ENCODE measurements at places on chromosomes 5 and 9.

DNA sequence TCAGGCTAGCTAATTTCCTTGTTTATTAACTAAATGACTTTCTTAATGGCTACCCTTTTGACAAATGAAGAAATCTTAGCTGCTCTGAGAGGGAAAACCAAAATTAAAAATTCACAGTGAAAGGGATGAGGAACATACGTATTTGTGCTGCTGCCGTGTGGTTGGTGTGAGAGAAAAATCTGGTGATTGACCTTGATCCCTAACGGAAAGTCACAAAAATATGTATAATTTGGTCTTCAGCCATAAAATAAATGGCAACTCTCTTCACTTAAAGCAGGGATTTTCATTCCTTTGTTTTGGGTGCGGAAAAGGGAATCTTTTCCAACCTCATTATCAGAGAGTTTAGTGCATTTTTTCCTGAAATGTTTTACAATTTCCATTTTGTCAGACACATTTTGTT is 40.4 kb downstream of the PAM start:
- DNase-seq, result no peak

GRCh38 chr5:147809830-147810666 is 21.4 kb downstream of the SPINK1 start:
- no peak for DNase-seq

- peak; percentile 43 for DNase-seq
Measured at GRCh38 chr9:137878146-137878941, 762 bp downstream of the CACNA1B start.

DNA sequence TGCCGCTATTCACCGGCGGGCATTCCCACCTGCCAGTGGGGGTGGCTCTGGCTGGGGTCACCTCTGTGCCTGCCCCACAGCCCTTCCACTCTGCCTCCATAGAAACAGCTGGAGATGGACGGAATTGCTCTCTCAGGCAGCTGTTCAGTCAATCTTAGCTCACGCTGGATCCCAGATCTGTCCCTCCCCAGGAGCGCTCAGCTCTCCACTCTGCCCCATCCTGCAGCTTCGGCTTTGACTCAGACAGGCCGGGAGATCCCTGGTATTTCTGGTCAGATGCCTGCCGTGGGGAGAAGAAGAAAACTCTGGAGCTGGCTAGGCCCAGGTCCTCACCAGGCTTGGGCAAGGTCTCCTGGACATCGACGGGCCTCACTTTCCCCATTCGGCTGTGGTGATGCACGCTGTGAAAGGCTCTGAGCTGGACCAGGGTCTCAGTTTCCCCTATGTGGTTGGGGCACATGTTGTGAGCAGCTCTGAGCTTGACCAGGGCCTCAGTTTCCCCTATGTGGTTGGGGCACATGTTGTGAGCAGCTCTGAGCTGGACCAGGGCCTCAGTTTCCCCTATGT is 7.6 kb upstream of the SLC9A3 start:
- no peak for DNase-seq

- no peak for DNase-seq
Measured at GRCh38 chr9:16266648-16267276, 603.7 kb downstream of the BNC2 start.

DNA sequence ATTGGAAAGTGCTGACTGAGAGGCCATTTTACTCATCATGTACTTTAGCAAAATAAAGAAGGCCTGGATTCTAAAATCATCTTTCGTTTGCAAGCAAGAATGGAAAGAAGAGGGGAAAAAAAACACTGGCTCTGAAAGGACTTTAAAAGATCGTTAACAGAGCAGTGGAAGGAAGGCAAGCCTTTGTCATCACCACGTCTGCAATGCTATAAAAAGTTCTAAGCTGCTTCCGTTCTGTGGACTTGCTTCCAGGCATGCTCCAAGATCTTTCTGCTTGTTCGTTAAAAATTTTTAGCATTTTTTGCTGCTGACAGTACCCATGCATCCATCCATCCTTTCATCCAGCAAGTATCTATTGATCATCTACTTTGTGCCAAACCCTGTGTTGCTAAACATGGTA is 226.5 kb downstream of the GABBR2 start:
- no peak for DNase-seq

DNA sequence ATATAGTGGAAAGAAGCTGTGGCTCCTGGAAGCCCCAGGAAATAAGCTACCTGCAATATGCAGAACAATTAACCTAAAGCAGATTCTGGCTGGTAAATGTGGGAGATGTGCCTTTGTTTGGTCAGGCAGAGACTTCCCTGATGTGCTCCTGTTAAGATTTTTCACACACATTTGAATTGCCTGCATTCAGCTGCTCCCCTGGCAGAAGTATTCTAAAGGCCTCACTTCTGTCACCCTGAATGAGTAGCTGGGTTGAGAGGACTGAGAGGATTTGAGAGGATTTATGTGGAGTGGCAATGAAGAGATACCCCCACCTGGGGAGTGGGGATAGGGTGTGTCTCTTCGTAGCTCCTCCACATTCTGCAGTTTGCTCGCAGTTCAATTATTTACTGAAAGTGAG is 130.5 kb downstream of the ST8SIA4 start:
- DNase-seq, result no peak

DNA sequence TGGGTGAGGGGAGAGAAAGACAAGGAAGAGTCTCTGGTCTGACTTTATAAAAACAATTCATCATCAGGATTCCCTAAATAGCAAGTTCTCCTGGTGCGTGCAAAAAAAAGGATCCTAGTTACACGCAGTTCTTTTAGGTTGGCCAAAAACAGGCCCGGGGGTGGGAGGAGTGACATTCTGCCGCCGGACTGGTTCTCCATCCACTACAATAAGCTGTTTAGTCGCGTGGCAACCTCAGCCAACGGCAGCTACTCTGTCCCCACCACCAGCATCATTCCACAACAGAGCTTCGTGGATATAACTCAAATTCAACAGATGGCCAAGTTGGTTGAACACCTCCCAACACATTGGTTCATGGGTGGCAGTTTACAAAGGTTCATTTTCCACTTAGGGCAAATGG is 2.9 kb upstream of the FAM163B start:
- no peak for DNase-seq
